Mesendoderm (in vitro differentiated cells): ENCODE measurements at places on chromosomes 2 and 18.

DNA sequence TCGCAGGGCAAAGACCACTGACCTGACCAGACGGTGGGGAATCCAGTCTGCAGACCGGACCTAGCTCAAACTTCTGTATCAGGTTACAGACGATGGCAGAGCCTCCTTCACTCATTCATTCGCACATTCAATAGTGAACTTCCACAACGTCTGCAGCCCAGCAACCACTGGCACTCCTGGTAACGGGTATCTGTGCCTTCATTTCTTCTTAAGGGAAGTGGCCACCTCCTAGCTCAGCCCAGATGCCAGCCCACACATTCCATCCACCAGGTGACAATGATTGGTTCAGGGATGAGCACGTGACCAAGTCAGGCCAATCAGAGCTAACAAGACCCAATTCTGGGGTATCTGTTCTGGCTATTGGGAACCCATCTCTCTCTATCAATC, 15.9 kb upstream of the ARMC9 start:
- DNase-seq: peak; percentile 47
- no peak overlapping the region for H3K4me3 ChIP-seq
- no peak overlapping the region for H3K27ac ChIP-seq

- H3K4me1 ChIP-seq: no peaks in the 10 kb centered on the region
- no peaks in the 10 kb centered on the region for H3K27me3 ChIP-seq
- H3K27ac ChIP-seq: no peak overlapping the region
- no peak overlapping the region for H3K4me3 ChIP-seq
Observed at GRCh38 chr2:141380008-141380979, 750.5 kb downstream of the LRP1B start.

DNA sequence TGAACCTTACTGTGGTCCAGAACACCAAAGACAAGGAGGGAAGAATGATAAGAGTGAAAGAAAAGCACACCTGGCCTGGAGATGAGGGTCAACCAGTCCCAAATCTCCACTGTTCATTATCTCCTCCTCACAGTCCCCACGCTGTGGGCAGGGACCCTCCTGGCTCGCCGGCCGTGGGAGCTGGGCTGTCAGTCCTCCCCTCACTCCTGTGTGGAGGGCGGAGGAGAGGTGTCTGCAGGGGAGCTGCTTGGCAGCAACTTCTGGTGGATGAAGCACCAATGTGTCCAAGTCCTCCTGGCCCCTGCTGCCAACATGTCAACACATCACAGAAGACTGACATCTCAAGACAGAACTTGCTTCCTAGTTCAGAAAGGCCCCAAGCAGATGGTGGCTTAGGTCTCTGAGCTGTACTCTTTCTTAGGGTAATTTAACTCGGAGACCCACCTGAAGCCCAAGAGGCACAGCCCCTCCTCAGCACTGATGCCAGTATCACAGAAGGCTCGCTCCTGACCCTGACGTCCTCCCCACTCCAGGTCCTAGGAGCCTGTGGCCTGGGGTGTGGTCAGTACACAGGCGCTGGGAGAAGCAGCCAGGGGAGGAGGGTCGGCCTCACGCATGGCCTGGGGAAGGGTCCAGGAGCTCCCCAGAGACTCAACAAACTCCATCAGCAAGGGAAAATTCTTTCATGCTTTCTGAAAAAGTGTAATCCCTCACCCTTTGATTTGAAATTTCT, 54.5 kb downstream of the PARD6G start:
- no peak overlapping the region for H3K4me3 ChIP-seq
- H3K27ac ChIP-seq: no peak overlapping the region
- H3K4me1 ChIP-seq: peaks cover 7% of the 10 kb centered on the region
- DNase-seq: no peak

GRCh38 chr2:133835821-133836619, 267.8 kb upstream of the NCKAP5 start:
- no peak overlapping the region for H3K4me3 ChIP-seq
- no peaks in the 10 kb centered on the region for H3K36me3 ChIP-seq
- no peak overlapping the region for H3K27ac ChIP-seq
- DNase-seq: no peak

GRCh38 chr18:48539406-48540250, 797 bp downstream of the CTIF start:
- no peaks in the 10 kb centered on the region for H3K27me3 ChIP-seq
- H3K4me1 ChIP-seq: peaks cover 19% of the 10 kb centered on the region
- DNase-seq: peak; percentile 81
